ENCODE measurements at places on chromosomes 12 and 14.

GRCh38 chr14:77965919-77966435 is 166.1 kb downstream of the ADCK1 start:
- peak; percentile 35 for DNase-seq

GRCh38 chr14:23416801-23417200 is 8.7 kb upstream of the MYH6 start:
- no peak for DNase-seq

DNA sequence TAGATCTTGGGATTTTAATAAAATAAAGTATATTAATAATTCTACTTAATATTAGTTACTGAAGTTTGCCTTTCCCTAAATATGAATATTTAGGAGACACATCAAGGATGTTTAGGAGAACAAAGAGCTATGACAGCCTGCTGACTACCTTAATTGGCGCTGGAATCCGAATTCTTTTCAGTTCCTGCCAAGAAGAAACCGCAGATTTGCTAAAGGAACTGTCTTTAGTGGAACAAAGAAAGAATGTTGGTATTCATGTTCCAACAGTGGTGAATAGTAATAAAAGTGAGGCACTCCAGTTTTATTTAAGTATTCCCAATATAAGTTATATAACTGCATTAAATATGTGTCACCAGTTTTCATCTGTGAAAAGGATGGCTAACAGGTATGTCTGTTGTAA is 54.5 kb downstream of the MIS18BP1 start:
- no peak for DNase-seq

GRCh38 chr12:34398366-34398705 is 376.0 kb downstream of the ALG10 start:
- DNase-seq, result peak; percentile 0

- no peak for DNase-seq
Measured at GRCh38 chr12:3554371-3555115, 63.5 kb downstream of the PRMT8 start.

GRCh38 chr12:72747111-72747849 is 475.1 kb downstream of the TRHDE start:
- DNase-seq, result no peak

DNA sequence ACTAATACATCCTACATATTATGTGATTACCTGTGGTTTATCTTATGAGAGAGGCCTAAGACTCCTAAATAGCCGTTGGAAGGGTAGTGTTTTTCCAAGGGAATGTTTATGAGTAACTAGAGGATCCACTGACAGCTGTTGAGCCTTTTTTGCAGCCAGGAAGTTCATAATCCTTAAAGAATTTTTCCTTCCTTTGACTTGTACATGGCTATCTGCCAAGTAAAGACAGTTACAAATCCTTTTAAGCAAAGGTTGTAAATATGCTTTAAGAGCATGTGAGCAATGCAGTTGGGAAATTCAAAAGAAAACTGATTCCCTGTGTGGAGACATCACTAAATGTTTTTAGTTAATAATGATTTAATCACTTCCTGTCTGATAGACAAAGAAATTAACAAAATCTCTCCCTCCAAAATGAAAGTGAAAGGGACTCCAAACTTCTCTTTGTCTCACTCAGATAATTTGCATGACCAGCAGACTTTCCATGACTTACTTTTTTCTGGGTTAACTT is 333.8 kb downstream of the PDZRN4 start:
- peak; percentile 32 for DNase-seq

DNA sequence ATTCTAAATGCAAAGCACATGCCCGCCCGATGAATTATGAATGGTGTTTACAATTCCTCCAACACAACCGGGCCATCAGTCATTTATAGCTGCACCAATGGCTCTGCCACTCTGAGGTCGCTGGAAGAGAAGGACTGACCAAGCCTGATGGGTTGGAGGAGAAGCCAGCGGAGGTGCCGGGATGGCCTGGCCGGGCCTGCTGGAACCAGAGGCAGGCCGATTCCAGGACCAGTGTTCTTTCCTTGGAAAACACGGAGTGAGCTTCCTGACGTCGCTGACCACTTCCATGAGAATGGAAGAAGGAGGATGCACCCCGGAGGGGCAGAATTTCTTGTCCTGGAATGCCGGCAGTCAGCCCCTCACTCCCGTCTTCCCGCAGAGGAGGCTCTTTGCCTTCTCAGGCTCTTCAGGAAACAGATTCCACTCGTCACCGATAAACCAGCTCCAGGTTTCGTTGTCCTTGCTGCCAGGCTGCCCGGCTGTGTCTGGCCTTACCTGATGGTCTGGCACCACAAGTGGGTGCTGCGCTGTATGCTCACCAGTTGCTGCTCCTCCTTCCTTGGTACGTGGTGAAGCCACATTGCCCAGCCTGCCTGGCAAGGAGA is 358.5 kb upstream of the SFSWAP start:
- DNase-seq, result no peak

DNA sequence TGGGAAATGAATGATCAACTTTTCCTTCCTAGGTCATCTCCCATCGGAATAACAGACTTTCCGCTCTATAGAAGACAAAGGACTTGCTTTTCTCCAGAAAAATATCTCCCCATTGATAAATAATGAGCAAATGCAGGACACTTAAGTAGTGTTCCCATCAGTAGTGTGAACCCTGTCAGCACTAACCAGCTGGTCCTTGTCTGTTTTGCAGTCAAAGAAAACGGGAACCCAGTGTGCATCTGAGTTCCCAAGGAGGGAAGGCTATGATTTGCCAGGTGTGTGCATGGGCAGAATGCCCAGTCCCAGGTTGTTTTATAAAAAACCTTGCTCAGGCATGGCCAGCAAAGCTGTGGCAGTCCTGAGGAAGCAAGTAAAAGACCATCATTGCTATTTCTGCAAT is 256.5 kb upstream of the HMGA2 start:
- no peak for DNase-seq

DNA sequence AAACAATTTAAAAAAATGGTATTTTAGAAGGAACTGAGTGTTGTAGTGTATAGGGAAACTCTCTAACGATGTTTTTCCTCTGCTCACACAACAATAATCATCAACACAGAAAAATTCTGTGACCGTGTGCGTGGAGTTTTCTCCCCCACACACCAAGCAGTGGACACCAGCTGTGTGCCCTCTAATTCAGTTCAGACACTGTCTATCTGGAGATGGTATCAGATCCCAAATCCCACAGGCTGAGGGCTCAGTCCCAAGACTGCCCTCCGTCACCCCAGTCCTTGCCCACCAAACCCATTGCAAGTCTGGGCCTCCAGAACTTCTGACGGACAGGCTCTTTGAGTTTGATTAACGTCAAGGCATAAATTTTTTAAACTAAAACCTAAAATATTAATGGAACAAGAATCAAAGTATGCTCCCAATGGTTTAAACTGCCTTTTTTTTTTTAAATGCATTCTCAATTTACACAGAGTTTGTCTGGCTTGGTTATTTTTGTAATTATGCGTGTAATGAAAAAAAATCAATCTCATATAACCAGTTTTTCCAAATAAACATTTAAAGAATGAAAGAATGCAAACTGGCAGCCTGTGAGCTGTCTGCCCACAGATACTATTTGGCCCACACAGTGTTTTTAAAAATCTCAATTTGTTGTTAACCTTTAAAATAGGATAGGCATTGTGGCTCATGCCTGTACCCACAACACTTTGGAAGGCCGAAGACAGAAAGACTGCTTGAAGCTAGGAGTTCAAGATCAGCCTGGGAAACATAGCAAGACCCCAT is 19.2 kb downstream of the BLTP3B start:
- no peak for DNase-seq

DNA sequence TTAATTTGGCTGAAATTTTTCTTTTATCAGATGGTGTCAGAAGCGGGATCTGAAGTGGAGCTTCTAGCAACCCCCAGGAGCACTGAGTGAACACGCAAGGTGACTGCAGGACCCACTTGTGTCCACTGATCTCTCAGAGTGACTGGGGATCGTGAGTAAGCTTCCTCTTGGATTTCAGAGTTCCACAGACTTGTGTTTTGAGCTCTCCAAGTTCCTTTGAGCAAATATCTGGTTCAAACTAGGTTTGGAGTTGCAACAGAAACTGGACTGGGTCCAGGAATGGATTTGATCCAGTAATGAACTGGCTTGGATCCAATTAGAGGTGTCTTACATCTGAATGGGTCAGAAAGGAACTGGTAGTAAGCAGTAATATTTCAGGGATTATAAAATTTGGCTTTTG is 24.7 kb upstream of the B4GALNT1 start:
- DNase-seq, result no peak

- no peak for DNase-seq
Measured at GRCh38 chr12:107656302-107656701, 29.3 kb upstream of the PWP1 start.

DNA sequence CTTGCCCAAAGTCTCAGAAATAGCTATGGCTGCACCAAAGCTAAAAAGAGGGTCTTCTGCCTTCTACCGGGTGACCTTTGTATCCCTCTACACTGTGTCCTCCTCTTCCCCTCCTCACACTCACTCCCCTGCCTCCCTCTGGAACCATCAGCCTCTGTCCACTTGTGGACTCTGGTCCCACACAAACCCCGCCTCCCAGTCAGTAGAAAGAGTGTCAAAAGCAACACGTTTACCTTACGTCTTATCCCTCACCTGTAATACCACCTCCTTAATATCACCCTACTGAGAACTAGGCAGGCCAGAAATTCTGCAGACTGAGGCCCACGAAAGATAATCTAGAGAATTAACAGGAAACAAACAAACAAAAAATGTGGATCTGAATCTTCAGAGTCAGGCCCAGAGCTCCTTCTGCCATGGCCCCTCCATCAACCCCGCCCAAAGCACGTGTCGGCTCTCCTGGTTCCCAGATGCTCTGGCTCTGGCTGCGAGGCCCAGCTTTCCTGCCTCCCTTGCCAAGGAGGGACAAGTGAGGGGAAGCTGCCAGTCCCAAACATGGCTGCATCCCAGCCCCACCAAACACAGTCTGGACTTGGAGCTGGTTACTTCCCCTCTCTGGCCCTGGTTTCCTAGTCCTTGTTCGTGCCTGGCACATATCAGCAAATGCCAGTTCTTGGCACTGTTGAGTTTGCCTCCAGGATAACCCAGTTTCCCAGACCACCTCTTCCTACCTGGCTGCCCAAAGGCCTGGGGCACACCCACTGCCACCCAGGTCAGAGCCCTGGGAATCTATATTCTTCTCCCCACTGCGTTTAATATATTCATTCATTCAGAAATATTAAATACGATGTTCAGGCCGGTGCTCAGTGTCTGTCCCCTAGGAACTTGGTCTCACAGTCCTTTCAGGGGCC is 2.7 kb downstream of the ACTN1 start:
- DNase-seq, result no peak

All from hepatic stellate cell (primary cell).